HFFc6 (cell line): ENCODE measurements at places on chromosomes 13 and 19. TPM values are rescaled to one million over a fixed set of nuclear protein-coding genes. Genes with fewer than 3 reads are reported as not detected.
A peak's percentile ranks its signal among the peaks of the same experiment; 100 is the strongest.

DNA sequence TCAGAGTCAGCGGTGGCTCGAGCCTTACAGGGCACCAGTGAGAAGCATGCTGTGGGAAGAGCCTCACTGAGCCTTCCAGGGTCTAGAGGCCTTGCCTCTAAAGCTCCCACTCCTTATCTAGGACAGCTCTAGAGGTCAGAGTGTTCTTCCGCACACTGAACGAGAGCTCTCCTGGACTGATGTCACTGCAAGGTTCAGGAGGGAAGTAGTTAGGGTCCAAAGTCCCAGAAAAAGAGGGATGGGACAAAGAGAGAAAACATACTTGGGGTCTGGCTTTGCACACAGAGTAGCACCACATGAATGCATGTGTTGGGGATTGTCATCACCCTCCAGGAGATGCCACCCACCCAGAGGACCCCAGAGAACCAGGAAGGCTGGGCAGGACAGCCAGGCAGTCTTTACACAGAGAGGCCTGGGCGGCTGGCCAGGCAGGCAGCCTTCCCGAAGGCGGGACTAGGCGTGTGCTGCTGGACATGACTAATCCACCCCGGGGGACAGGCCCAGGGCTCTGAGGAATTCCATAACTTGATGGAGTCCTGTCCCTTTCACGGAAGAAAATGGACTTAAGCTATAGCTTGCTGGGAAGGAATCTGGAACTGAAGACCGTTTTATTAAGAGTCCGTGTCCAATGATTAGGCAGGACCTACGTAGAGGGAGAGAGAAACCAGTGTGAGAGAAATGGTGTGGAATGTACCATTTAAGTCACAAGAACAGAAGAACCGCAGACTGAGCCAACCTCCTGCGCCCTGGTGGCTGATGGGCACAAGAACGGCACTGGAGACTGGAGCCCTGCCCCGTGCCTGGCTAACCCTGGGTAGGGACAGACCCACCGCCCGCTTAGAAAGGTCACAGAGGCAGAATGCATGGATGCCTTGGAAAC is 16.6 kb upstream of the EPHX3 start:
- H3K4me1 ChIP-seq = peaks cover 75% of the 10 kb centered on the region
- peaks cover 23% of the 10 kb centered on the region for H3K36me3 ChIP-seq
- H3K27me3 ChIP-seq = peaks cover 10% of the 10 kb centered on the region
- peak overlapping the region; percentile 96 for H3K27ac ChIP-seq

DNA sequence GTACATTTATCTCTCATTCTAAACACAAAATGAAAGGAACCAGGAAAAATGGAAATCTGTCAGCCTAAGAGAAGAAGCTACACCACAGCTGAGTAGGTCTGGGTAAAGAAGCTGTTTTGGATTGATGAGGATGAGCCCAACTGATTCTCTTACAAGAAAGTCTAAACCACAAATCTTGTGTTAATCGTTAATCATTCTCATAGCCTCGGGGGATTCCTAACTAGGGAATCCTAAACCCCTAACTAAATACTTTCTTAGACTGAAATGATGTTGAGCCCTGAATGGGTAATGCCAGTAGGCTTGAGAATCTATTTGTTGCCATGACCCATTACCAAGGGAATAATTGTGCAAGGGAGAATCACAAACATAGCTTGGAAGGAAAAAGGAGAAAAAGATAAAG is 327.5 kb upstream of the SPRY2 start:
- H3K4me1 ChIP-seq = no peaks in the 10 kb centered on the region
- H3K36me3 ChIP-seq = no peaks in the 10 kb centered on the region
- H3K27ac ChIP-seq = no peak overlapping the region
- H3K4me3 ChIP-seq = no peak overlapping the region
- H3K27me3 ChIP-seq = no peaks in the 10 kb centered on the region

The PLPPR3 gene
- 0.15 TPM in 1 of 3 replicates, not detected in the others for total RNA-seq

DNA sequence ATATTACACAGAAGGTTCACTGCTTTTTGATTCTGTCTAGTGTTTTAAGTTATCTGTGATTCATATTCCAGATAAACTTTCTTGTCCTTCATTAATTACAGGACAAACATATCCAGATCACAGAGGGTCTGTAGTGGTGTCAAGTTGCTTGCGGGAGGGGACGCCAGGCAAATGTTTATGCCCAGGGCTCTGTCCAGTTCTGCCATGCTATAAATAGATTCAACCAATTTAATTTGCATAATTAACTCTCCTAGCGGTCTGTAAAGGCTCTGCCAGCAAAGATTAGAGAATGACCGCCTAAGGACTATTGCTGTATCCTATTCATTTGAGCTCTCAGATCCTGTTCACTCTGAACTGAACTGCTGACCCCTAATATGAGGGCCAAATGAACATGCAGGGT is 59.7 kb upstream of the TRPC4 start:
- H3K4me3 ChIP-seq = no peak overlapping the region
- H3K27me3 ChIP-seq = peaks cover 2% of the 10 kb centered on the region
- no peak overlapping the region for H3K27ac ChIP-seq
- H3K36me3 ChIP-seq = no peaks in the 10 kb centered on the region
- DNase-seq = no peak
- no peaks in the 10 kb centered on the region; the same call in 1 of the 2 replicates for H3K4me1 ChIP-seq

GRCh38 chr19:4014541-4015491 is 7.3 kb downstream of the PIAS4 start:
- H3K4me3 ChIP-seq = no peak overlapping the region
- DNase-seq = no peak
- no peaks in the 10 kb centered on the region for H3K36me3 ChIP-seq
- H3K27ac ChIP-seq = no peak overlapping the region

The FCER2 gene
- total RNA-seq = not detected in 2 replicates
